ENCODE measurements at places on chromosomes 3 and 15. TPM values are rescaled to one million over a fixed set of nuclear protein-coding genes. Genes with fewer than 3 reads are reported as not detected.

- H3K27me3 ChIP-seq: no peaks in the 10 kb centered on the region
- no peak overlapping the region for H3K4me3 ChIP-seq
- no peaks in the 10 kb centered on the region for H3K36me3 ChIP-seq
- DNase-seq: no peak
These were observed 167.1 kb downstream of the NFKBIZ start for GRCh38 chr3:102016417-102016816.

GRCh38 chr3:59424268-59425010 lies 374.6 kb upstream of the CFAP20DC start:
- H3K36me3 ChIP-seq: no peaks in the 10 kb centered on the region
- H3K4me3 ChIP-seq: no peak overlapping the region
- DNase-seq: peak; percentile 30
- H3K27me3 ChIP-seq: no peaks in the 10 kb centered on the region
- H3K27ac ChIP-seq: no peak overlapping the region

- no peaks in the 10 kb centered on the region for H3K27me3 ChIP-seq
- H3K27ac ChIP-seq: no peak overlapping the region
- H3K4me3 ChIP-seq: no peak overlapping the region
- H3K36me3 ChIP-seq: no peaks in the 10 kb centered on the region
- no peak for DNase-seq
- no peaks in the 10 kb centered on the region for H3K4me1 ChIP-seq
These were observed 289.3 kb downstream of the EPHB1 start for GRCh38 chr3:135084405-135084804.

DNASE1L3 gene
- total RNA-seq: not detected

PLXNB1 gene
- total RNA-seq: 874 TPM

MESP2 gene
- not detected for total RNA-seq

- H3K27me3 ChIP-seq: no peaks in the 10 kb centered on the region
- DNase-seq: no peak
- H3K4me3 ChIP-seq: no peak overlapping the region
- no peaks in the 10 kb centered on the region for H3K4me1 ChIP-seq
These were observed 47.7 kb downstream of the PDZRN3 start for GRCh38 chr3:73576999-73577461.

DNA sequence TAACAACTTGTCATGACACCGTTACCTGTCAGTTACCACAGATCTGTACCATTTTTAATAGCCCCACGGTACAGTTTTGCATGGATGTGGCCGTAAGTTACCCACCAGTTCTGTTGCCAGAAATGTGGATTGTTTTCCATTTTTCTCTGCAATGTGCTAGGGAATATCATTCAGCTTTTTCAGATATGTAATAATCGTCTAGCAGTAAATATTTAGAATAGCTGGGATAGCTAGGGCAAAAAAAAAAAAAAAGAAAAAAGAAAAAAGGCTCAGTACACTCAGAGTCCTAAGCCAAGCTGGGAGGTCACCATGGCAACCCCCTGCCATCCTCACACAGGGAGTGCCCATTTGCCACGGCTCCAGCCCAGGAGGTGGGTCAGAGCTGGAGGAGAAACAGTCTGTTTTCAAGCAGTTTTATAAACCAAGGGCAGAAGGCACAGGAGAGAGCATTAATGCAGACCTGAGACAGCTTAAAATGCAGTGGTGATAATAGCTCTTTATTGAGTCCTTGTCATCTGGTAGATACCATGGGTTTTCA lies 25.2 kb downstream of the PAQR5 start:
- no peaks in the 10 kb centered on the region for H3K27me3 ChIP-seq

IMPG2 gene
- under 0.01 TPM for total RNA-seq

DNA sequence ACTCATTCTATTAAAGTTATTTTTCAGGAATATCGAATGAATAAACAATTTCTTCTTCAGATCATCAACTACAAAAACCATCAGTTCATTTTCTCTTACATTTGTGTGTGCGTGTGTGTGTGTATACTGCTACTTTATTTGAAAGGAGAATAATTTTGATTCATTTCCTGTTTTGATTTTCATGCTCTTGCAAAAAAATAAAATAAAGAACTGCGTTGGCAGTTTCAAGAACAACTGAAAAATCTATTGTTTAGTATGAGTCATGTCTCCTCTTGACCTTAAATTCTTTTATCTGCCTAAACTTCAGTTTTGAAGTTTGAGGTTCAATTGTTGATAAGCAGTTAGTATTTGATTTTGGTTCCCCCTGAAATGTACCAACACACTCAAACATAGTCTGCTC lies 540.8 kb downstream of the FGF12 start:
- H3K27me3 ChIP-seq: no peaks in the 10 kb centered on the region
- H3K27ac ChIP-seq: no peak overlapping the region
- no peaks in the 10 kb centered on the region for H3K4me1 ChIP-seq
- H3K36me3 ChIP-seq: no peaks in the 10 kb centered on the region
- H3K4me3 ChIP-seq: no peak overlapping the region

DNA sequence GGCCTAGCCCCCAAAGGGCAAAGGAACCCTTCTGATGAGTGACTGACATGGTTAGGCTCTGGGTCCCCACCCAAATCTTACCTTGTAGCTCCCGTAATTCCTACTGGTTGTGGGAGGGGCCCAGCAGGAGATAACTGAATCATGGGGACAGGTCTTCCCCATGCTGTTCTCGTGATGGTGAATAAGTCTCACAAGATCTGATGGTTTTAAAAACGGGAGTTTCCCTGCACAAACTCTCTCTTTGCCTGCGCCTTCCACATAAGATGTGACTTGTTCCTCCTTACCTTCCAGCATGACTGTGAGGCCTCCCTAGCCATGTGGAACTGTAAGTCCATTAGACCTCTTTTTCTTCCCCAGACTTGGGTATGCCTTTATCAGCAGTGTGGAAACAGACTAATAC lies 16.9 kb downstream of the TKT start:
- H3K4me3 ChIP-seq: no peak overlapping the region
- H3K4me1 ChIP-seq: peaks cover 56% of the 10 kb centered on the region
- H3K27ac ChIP-seq: peak overlapping the region; percentile 84

GOLGA6A gene
- total RNA-seq: 1.1 TPM

GRCh38 chr3:158539414-158540014 lies 31.5 kb upstream of the MLF1 start:
- no peak overlapping the region for H3K4me3 ChIP-seq
- H3K27ac ChIP-seq: no peak overlapping the region
- peaks cover 10% of the 10 kb centered on the region for H3K36me3 ChIP-seq
- DNase-seq: peak; percentile 67

CCDC39 gene
- 0.72 TPM for total RNA-seq

GLT8D1 gene
- total RNA-seq: 81.9 TPM

DNA sequence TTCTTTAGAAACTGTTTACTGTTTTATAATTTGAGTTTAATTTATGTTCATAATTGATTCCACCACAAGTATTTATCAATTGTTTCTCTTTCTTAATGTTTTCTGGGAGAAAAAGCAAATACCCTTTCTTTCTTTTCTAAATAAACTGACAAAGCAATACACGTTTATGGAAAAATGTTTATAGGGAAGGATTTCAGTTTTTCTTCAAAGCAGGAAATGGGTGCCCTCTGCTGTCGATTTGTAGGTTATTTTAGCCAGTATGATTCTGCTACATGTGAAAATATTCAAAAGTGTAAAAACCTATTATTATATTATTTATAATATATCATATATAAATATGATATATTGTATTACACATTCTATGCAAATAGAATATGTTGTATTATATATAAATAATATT lies 921.0 kb upstream of the ROBO1 start:
- DNase-seq: peak; percentile 64
- no peaks in the 10 kb centered on the region for H3K4me1 ChIP-seq
- no peaks in the 10 kb centered on the region for H3K36me3 ChIP-seq
- H3K27me3 ChIP-seq: no peaks in the 10 kb centered on the region
